ENCODE measurements at places on chromosomes 2 and 18. TPM values are rescaled to one million over a fixed set of nuclear protein-coding genes. Genes with fewer than 3 reads are reported as not detected.

- DNase-seq: no peak
Measured at GRCh38 chr2:215554689-215555498, 119.0 kb upstream of the FN1 start.

DNA sequence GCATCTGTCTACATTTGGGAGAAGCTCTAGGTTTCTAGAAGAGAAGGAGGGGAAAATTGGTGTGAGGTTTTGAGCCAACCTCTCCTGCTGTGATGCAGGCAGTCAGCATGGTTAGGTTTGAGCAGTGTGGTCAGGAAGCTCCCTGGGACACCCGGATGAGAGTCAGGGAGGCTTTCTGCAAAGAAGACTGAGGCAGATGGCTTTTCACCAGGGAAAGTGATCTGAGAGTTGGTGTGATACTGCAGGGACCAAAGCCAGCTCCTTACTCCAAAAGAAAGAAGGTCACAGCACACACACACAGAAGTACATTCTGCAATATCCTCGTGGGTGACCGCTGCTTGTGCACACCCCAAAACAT is 75.8 kb upstream of the BCL11A start:
- DNase-seq: no peak

- DNase-seq: no peak
Measured at GRCh38 chr2:233033672-233034071, 1.2 kb downstream of the NEU2 start.

- DNase-seq: no peak
Measured at GRCh38 chr2:96207774-96208142, 869 bp downstream of the STARD7 start.

DNA sequence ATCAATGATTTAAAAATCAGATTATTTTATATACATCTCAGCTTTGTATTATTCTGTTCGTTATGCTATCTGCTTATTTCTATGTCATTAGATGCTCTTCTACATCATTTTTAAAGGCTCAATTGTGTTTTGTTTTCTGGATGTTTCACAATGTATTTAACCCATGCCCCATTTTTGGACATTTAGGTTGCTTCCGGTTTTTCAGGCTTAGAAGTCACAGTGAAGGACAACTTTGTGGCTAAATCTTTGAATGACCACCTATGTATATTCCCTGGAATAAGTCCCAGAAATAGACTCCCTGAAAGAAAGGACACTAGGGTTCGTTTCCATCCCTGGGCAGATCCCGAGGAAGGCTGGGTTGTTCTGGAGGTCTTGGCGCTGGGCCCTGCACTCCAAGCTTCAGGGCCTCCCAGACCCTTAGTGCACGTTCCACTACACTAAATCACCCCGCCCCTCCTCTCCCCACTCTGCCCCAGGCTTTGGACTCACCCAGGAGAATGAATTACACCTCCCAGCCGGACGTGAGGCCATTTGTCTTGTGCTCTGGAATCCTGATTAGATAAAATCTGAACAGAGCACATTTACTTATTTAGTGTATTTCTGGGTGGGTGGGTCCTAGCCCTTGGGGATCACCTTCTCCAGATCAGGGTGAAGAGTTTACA is 188.2 kb downstream of the ZFP36L2 start:
- DNase-seq: no peak

The UCN gene
- 2.8 TPM for total RNA-seq

The PLA2R1 gene
- total RNA-seq: not detected

DNA sequence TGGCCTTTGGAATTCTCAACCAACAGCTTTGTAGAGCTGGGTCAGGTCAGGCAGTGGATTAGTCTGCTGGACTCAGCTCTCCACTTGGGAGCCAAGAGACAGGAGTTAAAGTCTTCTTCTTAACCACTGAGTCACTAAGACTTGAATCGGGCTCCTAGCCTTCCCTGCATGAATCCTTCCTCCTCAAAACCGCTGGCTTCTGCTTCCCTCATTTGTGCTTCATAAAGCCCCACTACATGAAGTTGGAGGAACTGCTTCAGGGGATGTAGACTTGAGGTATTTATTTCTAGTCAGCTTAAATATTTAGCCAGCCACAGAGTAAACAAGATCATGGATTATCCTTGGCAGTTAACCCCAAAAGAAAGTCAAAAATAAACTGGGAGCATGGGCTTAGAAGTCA is 536.3 kb upstream of the TNP1 start:
- no peak for DNase-seq

DNA sequence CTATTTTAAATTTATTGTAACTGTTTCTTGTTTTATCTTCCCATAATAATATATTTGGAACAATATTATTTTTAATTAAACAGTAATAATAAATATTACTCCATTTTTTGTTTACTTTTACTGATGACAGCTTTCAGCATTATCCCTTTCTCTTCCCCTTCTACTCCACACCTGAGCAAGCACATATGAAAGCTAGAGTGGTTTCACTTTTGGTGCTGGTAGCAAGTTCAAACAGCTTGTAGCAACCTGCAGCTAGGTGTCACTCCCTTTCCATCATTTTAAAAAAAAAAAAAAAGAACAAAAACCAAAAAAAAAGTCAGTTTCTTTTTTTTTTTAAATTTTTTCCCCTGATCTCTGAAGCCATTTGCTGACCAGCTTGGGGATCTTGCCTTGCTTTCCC is 801.8 kb downstream of the CCDC85A start:
- no peak for DNase-seq

DNA sequence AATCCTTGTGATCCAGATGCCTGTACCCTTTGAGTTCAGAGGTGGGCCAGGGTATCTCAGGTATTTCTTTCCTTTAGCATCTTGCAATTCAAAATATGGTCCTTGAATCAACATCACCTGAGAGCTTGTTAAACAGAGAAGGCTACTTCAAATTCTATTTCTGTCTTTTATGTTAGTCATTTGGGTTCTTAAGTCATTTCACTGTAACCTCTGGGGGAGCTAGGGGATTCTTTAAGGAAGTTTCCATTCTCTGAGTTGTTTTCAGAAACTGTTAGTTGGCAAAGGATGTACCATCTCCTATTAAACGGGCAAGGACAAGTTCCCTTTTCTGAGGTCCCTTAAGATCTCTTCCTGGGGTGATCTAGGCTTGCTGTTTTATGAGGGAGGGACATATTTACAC is 16.6 kb downstream of the CFLAR start:
- no peak for DNase-seq

- DNase-seq: no peak
Measured at GRCh38 chr18:77165503-77166188, 33.1 kb upstream of the MBP start.

DNA sequence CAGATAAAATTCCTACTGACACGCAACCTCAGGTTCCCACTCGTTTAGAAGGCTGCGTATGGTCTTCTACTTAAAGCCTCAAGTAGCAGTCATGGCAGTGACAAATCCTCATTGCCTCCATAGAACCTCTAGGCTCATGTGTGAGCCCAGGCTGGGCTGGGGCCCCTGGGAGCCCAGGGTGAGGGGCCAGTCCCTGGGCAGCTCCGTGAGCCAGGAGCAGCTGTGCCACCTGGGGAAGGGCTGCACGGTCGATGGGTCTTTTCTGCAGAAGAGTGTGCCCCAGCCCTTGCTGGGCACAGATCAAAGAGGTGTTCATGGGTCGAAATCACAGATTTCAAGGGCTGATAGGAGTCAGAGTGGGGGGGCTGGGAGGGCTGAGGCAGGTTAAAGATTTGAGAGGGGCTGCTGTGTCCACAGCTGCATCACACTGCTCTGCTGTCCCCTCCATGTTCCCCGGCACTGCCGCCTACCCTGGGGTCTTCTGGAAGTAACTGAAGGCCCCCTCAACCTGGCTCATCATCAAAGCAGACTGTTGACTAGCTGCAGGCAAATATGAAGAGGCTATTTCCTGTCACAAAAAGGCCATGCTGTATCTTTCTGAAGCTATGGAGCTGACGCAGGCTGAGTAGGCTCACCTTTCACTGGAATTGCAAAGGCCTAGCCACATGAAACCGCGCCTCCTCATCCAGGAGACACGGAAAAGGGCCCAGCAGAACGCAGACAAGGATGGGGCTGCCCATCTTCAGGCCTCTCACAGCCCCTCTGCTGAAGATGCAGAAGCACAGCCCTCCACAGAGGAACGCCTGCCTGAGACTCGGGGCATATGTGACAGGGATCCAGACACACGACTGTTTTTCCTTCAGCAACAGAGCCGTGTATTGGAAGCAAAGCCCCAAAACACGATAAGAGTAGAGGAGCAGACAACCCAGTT is 35.7 kb upstream of the ALPP start:
- DNase-seq: no peak

DNA sequence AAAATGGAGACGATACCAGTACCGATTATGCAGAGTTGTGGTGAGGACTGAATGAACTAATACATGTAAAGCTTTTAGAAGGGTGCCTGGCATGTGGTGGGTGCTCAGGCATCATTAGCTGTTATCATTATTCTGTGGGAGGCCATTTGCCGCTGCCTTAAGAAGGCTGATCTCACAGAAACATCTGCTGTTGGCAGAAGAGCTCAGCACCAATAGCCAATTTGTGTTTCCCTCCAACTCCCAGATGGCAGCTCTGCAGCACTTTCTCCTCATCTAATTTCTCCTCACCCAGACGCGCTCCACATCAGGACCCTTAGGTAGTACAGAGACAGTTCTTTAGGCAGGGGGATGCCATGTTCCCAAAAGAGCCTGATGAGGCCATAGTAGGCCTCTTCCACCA is 15.8 kb upstream of the CYP1B1 start:
- no peak for DNase-seq

The IL36A gene
- not detected for total RNA-seq

The SP100 gene
- total RNA-seq: 364 TPM

The NAT8 gene
- not detected for total RNA-seq

Measured in activated CD4-positive, alpha-beta T cell treated with anti-CD3 and anti-CD28 coated beads, Interleukin-2, amount 10 ng/mL, durations not matched to agents 7 days and 5 days (primary cell).